Putamen (tissue), 1 donor: ENCODE measurements at places on chromosomes 1 and 21.

- no peak for DNase-seq
These were observed 32.6 kb downstream of the ATP1B1 start for GRCh38 chr1:169138866-169139670.

- no peak for DNase-seq
These were observed 83.3 kb downstream of the LACTBL1 start for GRCh38 chr1:22889213-22889827.

GRCh38 chr1:27603309-27603680 lies 649 bp downstream of the AHDC1 start:
- DNase-seq: no peak

GRCh38 chr1:210937846-210938245 lies 196.1 kb downstream of the KCNH1 start:
- DNase-seq: no peak

DNA sequence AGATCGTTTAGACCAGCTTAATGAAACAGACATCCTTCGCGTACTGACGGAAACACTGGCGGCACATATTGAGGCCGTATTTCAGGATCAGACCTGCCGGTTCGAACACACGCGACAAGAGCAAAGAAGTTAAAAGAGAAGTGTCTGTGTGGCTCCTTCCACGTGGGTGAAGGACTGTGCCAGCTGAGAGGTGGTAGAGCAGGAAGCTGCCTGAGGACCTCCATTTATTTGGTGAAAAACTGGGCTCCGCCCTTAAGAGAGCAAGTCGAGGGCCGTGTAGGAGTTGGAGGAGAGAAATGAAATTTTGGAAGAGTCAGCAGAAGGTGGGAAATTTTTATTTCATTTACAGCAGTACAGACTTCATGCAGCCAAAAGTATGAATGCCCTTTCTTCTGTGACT lies 38.8 kb upstream of the ADORA3 start:
- DNase-seq: no peak

DNA sequence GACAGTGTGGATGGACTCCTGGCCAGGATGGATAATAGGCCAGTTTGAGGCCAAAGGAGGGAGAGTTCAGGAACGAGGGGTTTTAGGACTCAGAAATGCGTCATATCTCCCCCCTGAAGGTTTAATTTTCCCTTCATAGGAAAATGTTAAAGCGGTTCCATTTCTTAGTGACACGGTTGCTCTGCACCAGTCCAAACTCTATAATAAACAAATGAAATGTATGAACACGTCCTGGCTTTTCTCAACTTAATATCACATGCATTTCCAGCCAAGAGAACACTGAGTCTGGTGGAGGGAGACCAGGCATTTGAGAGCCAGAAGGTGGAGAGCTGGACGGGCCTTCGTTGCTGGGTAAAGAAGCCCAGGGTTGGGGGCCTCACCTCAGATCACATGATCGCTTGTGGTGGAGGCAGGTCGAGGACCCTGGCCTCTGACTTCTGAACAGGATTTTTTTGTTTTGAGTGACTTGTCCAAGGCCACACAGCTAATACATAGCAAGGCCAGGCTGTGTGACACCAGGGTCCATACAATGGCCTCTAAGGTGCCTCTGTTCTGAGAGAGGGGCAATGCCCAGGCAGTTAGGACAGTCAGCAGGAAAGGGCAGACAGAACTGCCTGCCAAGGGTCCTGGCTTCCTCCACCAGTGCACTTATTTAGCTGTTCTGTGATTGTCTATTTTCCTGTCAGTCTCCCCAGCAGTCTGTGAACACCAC lies 11.4 kb downstream of the SLC1A7 start:
- no peak for DNase-seq

DNA sequence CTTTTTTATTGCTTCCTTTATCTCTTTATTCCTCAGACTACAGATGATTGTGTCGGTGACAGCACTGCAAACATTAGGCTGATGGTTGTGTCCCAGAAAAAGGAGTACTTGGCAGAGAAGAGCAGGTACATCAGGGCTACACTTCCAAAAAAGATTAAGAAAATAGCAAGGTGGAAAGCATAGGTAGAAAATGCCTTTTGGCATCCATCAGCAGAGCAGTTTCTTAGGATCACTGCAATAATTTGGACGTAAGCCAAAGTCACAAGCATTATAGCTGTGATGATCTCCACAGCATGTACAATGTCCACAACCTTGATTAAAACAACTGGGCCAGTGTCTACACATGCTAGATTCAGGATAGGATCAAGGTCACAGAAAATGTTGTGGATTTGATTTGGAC lies 5.9 kb downstream of the OR6K2 start:
- no peak for DNase-seq

- DNase-seq: no peak
These were observed 554.6 kb downstream of the PLA2G4A start for GRCh38 chr1:187383366-187383765.

DNA sequence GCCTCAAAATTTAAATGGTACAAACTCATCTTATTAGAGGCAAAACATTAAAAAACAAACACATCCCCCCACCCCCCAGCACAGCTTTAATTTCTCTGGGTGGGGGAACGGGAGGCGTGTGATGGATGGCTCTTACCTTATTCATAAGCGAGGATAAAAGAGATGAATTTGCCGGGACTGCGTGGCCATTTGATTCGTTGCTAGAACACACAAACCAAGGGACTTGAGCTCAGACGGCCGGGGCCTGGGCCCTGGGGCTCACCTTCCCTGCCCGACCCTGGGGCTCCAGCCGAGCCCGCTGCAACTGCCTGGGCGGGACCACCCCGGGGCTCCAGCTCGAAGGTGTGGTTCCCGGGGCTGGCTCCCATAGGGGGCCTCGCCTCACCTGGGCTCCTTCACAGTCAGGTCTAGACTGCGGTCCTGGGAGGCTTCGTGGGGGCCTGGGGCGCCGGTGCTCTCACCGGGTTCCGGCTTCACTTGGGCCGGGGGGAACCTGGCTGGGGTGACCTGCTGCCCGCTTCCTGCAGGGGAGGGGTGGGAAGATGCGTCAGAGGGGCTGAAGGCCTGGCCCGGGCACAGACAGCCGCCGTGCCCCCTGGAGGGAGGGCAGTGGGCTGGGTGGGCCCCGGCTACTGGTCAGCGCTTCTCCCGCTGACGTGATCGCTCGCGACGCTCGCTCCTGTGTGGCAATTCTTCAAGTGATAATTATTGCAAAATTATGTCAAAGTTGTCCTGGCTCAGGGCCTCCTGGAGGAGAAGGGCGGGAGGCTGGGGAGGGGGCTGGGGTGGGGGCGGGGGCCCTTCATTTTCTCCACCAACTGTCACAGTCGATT lies 145.7 kb downstream of the CASZ1 start:
- no peak for DNase-seq

DNA sequence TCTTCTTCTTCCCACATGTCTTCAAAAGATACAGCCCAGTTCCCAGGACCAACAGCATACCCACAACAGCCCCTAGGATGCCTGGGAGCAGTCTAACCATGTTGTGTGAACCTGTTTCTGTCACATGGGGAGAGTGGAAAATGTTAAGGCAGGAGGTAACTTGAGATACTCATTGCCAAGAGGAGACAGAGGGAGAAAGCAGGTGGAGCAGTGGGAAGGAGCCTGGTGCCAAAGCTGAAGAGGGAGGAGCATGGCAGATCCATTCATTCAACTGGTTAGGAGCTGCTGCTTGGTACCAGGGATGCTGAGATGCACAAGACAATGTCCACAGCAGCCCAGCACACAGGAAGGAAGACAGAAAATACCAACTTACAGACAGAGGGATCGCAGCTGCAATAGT lies 149.8 kb upstream of the ETV3 start:
- DNase-seq: no peak

- DNase-seq: no peak
These were observed 6.3 kb downstream of the ZMPSTE24 start for GRCh38 chr1:40264354-40264781.

- DNase-seq: no peak
These were observed 14.0 kb upstream of the TBX15 start for GRCh38 chr1:119002028-119002686.
